Stimulated activated CD4-positive, alpha-beta T cell treated with anti-CD3 and anti-CD28 coated beads, Interleukin-12 subunit alpha, Interleukin-12 subunit beta, amount 100 ng/mL, for 4 hours (primary cell): ENCODE measurements at places on chromosomes 7 and 10.

DNA sequence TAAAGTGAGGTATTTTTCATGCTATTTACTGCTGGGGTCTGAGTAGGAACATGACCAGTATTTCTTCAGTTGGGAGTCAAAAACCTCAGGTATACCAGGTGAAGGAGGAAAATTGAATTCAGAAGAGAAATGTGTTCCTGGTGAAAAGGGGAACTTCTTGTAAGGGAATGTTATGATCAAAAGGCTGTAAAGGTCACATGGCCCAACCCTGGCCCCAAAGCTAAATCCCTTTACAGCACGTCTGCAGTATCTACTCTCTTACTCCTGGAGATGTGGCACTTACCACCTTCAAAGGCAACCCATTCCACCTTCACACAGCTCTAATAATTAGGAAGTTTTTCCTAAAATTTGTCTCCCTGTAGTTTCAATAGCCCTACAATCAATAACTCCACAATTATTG is 15.2 kb downstream of the PIK3AP1 start:
- DNase-seq: no peak

DNA sequence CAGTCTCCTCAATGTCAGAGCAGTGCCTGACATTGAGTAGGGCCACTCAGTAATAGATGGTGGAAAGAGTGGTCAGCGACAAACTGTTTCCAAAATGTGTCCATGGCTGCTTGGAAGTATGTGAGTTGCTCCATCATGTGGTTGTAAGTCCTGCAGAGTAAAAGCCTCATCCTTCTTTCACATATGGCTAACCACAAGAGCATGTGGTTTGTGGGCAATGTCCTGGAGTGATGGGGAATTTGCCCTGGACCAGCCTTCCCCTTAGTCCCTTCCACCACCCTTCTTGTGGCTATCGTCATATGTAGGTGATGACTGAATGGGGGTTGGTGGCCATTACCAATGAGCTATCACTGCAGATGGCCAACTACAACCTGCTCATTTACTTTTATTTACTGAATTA is 33.0 kb upstream of the PLXNA4 start:
- no peak for DNase-seq

GRCh38 chr7:114822844-114823243 is 99.0 kb upstream of the MDFIC start:
- no peak for DNase-seq

DNA sequence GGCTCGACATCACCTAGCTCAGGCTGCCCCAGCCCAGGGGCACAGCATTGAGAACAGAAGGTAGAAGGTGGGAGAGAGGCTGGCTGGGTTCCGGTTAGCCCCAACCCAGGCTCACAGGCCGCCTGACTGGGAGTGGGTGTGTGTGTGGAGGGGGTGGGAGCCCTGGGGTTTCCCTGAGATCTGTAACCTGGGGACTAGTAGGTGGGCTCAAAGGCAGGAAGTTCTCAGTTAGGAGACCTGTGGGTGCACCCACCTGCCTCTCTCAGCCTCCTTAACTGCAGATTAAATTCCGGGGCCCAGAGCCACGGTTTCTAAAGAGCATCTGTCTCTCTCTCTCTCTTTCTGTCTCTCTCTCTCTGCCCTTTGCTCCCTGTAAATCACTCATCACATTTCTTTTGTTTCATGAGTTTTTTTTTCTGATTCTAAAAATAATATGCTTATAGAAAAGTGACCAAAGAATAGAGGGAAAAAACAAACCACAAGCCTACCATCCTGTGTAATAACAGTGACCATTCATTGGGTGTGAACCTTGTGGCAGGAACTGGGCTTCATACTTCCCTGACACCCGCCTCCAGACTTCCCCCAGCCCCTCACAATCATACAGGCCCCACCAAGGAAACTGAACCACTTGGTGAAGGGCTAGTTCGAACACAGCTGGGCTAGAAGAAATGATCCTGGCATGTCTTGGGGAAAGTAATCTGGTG is 83.4 kb upstream of the SMNDC1 start:
- DNase-seq: peak; percentile 40

GRCh38 chr10:95544783-95545500 is 16.2 kb downstream of the SORBS1 start:
- no peak for DNase-seq

DNA sequence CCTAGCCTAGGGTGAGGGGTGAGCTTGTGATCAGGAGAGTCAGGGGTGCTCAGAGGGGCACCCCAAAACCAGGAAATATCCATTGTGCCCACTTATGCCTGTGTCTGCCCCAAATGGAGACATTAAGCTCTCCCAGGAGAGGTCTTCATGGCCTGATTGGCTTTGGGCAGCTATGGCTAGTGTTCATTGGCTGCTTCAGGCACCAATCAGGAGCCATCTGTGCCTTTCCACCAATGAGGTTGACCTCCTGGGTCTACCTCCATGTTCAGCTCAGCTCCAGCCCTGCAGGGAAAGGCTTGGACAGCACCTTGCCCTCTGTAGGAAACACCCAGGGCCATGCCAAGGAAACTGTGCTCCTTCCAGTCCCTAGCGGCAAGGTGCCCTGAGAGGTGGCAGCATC is 23.9 kb upstream of the HSPB1 start:
- no peak for DNase-seq

GRCh38 chr10:36185097-36185496 is 543.0 kb upstream of the FZD8 start:
- no peak for DNase-seq

- no peak for DNase-seq
Observed at GRCh38 chr7:69817121-69817520, 218.8 kb downstream of the AUTS2 start.

DNA sequence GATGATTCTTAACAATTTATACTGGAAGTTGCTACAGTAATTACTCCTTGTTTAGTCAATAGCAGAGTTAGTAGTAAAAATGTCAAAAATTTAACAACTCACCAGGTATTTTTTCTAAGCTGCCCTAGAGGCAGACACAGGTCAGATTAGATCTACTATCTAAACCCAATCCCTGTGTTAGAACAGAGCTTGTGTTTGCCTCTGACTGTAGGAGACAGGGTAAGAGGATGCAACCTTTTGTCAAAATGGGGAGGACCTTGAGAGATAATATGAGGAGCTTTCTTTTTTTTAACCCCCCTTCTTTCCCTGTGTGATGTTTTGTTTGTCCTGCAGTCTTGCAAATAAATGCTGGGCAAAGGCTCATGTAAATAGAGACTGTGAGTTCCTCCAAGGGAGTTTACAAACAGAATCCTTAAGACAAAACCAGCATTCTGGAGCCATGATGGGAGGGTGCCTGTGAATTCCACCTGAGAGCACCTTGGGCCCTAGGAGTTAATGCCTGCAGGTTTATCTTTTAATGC is 353.1 kb downstream of the GATA3 start:
- DNase-seq: no peak

DNA sequence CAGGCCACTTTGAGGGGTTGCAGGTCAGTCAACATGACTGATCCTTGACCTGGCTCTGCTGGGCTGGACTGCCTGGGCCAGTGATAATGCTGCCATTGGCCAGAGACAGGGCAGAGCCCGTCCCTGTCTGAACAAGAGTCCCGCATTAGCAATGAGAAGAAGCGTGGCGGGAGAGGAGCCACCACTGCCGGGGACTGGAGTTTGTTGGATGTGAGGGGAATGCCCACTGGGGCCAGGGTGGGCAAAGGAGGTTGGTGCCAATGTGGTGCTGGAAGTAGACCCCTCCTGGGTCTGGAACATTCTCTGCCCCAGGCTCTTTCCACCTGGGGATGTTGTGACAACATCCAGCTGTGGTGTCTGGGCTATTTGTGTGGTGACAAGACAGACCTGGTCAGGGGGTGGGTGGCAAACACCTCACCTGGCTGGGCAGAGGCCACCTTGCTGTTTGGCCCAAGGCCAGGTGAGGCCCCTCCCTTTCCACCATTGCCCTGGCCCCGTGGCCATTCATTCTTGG is 7.6 kb downstream of the SAP25 start:
- no peak for DNase-seq

GRCh38 chr10:31883397-31883796 is 45.2 kb downstream of the ARHGAP12 start:
- no peak for DNase-seq

- no peak for DNase-seq
Observed at GRCh38 chr10:114638821-114639625, 19.1 kb downstream of the ABLIM1 start.

- DNase-seq: no peak
Observed at GRCh38 chr7:73504920-73505319, 17.2 kb downstream of the BAZ1B start.

DNA sequence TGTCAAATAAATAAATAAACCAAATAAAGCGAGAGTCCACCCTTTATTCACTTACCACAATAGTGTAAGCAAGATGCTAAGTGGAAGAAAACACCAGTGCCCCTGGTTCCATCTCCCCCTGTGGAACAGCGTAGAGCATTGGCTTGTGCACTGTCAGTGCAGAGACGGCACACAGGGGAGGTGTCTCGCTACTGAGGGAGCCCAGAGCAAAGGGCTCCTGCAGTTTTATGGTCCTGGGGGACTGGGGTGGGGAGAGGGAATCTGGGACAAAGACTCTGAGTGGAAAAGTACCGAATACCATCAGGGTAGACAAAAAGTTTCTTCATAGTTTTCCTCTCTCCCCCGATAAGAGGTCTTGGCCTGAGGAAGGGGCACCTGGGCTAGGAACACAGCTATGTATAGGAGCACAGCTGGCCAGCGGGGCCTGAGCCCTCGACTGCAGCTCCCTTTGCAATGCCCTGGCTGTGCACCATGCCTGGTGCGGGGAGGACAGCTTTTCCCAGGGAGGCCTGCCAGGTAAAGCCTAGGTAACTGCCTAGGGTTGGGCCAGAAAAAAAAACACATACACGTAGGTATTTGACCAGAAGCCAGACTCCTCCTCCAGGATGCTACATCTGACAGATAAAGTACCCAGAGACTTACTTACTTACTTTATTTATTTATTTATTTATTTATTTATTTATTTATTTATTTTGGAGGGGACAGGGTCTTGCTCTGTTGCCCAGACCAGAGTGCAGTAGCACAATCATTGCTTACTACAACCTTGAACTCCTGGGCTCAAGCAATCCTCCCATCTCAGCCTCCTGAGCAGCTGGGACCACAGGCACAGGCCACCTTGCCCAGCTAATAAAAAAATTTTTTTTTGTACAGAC is 88.8 kb upstream of the KIF5B start:
- no peak for DNase-seq

DNA sequence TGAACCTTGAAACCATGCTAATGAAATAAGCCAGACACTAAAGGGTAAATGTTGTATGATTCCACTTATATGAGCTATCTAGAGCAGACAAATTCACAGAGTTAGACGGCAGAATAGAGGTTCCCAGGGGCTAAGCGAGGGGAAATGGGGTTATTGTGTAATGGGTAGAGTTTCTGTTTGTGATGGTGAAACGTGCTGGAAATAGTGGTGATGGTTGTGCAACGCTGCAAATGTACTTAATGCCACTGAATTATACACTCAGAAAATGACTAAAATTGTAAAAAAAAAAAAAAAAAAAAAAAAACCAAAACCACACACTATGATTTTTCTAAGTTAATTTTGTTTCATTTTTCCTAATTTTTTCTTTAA is 30.0 kb downstream of the SFXN4 start:
- DNase-seq: no peak

- no peak for DNase-seq
Observed at GRCh38 chr10:129712000-129712399, 245.0 kb downstream of the MGMT start.

GRCh38 chr7:127799535-127800305 is 147.7 kb downstream of the SND1 start:
- DNase-seq: no peak

DNA sequence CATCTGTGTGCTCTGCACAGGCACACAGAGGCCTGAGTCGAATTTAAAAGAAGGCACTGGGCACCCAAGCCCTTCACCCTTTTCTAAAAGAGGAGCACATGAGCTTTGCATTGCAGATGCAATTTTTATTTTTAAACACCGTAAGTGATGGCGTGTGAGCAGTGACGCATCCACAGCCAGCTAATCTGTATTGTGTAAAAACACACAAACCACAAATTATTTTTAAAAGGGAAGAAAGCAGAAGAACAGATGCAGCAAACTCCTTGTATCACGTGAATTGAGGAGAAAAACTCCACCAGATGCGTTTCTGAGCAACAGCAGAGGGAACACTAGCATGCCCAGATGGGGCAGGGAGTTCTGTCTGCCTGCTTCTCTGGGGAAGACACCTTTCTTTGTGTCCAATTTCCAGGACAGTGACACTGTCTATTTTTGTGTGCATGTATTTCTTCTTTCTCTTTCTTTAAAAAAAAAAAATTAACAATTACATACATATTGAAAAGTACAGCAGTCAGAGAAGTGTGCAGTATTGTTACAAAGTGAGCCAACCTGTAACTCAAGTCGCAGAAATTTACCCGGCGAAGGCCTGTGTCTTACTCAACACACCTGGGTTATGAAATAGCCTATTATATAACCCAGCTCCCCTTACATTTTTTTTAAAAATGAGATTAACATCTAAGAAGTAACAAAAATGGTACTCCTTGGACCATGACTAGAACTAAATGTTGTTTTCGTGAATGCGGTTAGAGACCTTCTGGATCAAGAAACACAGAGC is 39.2 kb downstream of the EEPD1 start:
- no peak for DNase-seq

DNA sequence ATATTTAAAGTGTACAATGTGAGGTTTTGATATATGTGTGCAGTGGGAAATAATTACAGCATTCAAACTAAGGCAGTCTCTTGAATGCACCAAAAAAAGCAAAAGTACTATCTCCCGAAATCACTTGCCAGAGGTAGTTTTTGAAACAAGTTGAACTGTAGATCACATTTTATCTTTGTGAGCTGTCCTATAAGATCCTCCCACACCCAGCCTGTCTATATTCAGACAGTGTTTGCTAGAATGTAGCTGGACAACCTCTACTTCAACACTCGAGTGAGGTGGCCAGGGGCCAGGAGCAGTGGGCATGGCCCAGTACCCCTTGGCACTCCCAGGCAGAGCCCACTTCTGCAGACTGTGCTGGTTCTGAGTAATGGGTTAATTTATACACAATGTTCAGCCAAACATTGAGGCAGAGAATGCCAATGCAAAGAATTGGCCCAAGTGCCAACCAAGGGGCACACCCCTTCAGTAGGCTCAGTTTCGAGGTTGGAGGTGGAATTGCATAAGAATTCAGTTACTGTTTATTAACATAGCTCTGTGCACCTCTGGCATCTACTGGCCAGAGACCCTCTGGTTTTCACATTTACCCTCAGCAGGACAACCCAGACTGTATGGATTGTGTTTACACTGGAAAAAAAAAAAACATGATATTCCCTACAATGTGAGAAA is 70.5 kb downstream of the AHR start:
- DNase-seq: no peak
